ENCODE measurements at places on chromosomes 13 and 19.
A peak's percentile ranks its signal among the peaks of the same experiment; 100 is the strongest.

DNA sequence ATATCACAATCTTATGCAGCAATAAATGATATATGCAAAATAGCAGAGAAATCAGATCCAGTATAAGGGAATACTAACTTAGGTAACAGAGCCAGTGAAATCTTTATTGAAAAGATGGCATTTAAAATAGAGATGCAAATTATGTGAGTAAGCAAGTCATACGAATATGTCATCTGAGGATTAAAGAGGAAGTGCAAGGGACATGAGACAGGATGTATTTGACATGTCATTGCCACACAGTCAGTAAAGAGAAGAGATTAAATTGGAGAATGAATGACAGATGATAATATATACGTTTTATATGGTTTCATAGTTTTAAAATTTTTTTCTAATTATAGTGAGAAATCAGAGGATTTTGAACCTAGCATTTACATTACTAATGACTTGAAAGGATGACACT, 426.4 kb downstream of the SLITRK5 start:
- no peak for DNase-seq

GRCh38 chr19:56350416-56351045, 35.9 kb upstream of the ZSCAN5A start:
- peak; percentile 31 for DNase-seq

- no peak for DNase-seq
Measured at GRCh38 chr19:31510635-31511034, 161.4 kb upstream of the TSHZ3 start.

DNA sequence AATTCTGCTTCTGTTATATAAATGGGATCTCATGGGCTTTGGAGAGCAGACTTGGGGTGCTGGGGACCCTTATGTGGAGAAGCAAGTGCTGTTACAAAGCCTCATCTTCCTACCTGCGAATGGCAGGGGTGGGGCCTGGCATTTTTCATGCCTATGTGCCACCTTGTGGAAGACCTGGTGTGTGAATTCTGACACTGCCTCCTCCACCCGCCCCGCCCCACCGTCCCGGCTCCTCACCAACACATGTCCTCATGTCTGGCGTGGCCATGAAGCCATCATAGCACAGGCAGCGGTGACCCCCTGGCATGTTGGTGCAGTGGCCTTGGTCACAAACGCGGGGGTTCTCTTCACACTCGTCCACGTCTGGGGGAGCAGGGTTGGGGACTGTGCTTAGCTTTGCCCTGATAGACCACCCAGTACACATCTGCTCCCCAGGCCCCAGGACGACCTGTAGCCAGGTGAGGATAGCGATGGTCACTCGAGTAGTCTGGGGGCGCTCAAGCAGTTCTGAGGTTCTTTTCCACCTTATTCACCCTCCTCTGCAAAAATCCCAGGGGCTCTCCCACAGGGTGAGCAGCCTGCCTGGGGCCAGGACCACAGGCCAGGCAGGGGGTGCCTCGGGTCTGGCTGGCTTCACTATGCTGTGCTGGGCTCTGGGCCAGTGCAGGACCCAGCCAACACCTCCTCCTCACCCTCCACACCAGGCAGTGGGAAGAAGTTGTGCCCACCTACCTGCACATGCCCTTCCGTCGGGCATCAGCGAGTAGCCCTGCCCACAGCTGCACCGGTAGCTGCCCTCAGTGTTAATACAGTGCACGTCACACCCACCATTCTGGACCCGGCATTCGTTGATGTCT, 32.7 kb downstream of the FBN3 start:
- no peak for DNase-seq

GRCh38 chr13:36549755-36550154, 117.5 kb downstream of the CCNA1 start:
- DNase-seq: no peak

- DNase-seq: no peak
Measured at GRCh38 chr19:19343762-19344161, 23.1 kb downstream of the MAU2 start.
